Non-pigmented ciliary epithelial cell (primary cell): ENCODE measurements at places on chromosomes 2 and 18.

- peak; percentile 64 for DNase-seq
Observed at GRCh38 chr2:40384714-40385113, 67.2 kb downstream of the SLC8A1 start.

DNA sequence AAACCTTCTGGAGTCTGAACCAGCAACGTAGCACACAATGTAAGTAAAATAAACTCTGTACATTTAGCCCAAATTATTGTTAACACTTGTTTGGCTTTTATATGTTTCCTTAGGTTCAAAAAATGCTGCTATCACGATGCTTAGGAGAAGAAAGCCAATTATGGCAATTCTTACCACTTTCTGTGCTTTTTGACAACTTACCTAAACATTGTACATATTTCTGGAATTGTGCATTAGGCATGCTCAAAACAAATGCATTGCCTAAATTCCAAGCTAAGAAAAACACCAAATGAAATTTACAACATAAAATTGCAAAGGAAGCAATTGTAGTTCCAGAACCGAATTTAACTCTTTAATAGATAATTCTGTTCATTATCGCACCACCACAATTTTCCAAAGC is 585.6 kb upstream of the DSEL start:
- DNase-seq = no peak

DNA sequence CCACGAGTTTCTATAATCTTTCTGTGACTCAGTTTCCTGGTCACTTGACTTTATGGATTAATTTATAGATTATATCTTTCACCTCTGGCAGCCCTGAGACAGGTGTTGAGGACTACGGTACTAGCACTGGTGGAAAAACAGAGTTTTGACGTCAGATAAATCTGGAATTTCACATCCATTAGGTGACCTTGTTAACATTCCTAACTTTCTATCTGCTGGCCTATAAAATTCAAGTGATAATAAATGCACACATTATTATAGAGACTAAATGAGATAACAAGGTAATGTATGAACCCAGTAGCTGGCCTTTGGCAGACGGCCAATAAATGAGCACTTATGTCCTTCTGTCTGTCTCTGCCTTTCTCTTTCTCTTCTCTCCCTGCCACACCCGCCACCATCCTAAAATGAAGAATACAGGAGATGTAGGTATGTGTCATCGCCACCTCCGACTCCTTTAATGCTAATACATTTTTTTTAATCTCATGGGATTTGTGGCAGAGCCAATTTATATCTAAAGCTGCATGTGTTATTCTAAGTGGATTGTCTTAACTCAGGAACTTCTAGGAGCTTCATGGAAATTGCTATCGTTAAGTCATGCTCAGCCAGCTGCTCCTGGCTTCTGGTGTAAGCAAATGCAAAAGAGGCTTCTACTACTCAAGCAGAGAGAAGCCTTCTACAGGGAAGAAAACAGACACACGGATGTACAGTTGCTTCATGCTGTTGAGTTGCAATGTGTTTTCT is 2.3 kb downstream of the TM4SF20 start:
- DNase-seq = no peak

DNA sequence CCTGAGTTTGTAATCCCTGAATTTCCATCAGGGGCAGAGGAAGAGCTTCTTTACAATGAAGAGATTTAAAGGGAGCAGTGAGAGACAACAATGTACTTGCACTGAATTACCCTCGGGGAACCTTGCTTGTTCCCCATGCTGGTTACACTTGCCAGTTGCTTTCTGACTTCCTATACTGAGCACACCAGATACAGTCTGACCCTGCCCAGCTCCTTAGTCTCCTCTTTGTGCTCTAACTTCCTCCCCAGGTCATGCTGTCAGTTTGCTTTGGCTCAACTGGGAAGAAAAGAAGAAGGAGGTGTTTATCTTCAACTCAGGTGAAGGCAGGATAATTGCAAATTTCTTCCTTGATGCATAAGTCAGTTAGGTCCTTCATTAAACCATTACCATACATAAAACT is 658.4 kb downstream of the NYAP2 start:
- DNase-seq = no peak

DNA sequence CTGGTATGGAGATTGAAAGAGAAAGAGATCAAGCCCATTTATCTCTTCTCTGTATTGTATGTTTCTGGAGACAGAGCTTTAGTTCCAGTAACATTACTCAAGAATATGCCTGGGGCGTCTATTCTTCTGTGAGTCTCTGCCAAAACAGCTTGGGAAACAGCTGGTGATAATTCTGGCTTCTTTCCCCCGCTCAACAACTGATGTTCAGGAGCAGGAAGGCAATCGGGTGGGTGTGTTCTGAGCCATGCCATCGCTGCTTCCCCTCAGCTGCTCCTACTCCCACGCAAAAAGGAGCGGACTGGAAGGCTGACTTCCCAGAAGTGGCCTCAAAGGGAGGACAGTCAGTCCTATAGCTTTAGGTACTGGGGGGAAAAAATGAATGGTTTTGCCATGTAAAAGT is 695.1 kb downstream of the PLCL1 start:
- DNase-seq = no peak
